ENCODE measurements at places on chromosomes 2 and 18.

DNA sequence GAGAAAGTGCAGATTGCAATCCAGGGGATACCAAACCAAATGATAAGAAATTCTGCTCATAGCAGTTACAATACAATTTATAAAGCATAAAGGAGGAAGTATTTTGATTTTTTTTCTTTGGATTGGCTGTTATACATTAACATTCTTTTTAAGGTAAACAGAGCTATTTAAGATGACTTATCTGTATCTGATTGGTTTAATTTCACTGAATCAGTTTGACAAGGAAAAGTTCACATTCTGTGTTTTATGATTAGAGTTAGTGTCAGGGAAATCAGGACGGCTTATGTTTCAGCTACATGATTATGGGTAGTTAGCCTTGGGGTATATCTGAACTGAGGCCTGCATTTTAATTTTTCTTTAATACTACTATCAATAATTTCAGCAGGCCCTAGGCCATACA, 360.9 kb downstream of the ARL6IP6 start:
- no peak for DNase-seq

DNA sequence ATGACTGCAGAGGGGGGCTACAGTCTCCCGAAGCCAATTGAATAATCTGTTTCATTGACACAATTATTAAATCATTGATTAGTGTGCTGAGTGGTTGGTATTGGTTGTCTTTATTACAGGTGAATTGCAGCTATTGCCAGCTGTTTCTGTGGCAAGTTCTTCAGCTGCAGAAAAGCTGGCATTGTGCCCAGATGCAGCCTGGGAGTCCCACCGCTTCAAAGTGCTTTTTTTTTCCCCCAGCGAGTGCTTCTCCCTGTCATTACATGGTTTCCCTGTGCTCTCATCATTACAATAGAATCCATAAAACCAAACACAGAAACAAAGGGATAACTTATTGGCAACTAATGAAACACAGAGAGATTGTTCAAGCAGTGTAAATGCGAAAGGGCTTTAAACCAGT, 164.7 kb downstream of the GRB14 start:
- no peak for DNase-seq

DNA sequence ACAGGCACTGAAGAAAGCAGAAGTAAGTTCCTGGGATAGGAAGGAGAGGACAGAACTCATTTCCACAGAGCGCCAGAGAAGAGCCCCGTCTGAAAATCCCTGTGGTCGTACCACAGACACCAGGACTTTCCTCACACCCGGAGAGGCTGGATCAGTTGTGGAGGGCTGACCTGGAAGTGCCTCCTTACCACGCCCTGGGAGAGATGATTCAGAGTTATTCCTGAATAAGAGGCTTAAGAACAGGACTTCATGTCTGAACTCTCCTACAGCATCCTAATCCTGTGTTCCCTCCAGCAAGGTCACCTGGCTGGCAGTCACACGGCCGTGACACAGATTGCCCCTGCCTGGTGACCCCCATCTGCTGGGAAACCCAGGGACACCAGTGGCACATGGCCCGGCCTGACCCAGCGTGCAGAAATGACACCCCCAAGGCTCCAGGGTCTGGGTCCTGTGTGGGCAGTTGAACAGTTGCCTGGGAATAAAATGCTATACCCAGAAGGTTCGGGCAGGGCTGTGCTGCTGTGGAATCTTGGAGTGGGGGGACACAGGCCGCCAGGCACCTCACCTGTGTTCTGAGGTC, 105.9 kb downstream of the PXDN start:
- DNase-seq, result no peak

- no peak for DNase-seq
Observed at GRCh38 chr2:8999797-9000196, 3.7 kb downstream of the MBOAT2 start.

DNA sequence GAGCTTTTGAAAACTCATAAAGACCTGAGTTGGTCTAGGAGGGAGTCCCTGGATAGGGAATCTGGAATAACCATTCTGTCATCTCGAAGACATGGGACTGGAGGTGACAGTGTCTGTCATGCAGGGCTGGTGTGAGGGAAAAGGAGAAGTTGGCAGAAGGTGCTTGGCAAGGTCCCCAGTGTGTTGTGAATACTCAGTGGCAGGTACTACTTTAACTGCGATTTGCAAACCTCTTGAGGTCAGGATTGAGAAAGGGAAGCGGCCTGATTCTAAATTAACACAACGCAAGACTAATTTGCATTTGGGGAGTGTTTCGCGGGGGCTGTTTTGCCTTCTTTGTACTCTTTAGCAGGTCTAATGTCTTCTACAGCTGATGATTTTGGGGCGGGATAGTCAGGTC, 77.0 kb upstream of the TMEM200C start:
- DNase-seq, result no peak

DNA sequence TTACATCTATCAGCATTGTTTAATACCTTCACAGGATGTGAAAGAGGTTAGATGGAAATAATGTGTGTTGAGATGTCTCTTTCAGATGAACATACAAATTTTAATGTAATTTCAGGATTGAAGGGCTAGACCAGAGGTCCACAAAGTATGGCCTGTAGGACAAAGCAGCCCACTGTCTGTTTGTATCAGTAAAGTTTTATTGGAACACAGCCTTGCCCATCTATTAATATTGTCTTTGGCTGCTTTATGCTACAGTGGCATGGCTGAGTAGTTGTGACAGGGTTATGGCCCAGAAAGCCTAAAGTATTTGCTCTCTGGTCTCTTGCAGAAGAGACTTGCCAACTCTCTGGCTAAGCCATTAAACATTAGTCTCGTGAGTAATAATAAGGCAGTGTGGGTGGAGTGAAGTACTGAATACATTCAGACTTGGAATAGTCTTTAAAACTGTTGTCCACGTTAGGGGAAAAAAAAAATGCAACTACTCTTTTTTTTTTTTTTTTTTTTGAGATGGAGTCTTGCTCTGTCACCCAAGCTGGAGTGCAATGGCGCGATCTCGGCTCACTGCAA, 74.5 kb upstream of the NOSTRIN start:
- DNase-seq, result no peak

GRCh38 chr18:31241900-31242409, 76.0 kb upstream of the DSG1 start:
- no peak for DNase-seq

GRCh38 chr2:67567886-67568285, 170.8 kb downstream of the ETAA1 start:
- no peak for DNase-seq

- no peak for DNase-seq
Observed at GRCh38 chr2:29216609-29216909, 101.3 kb downstream of the CLIP4 start.

GRCh38 chr2:21331625-21332370, 208.0 kb downstream of the TDRD15 start:
- no peak for DNase-seq

GRCh38 chr2:85418132-85419008, at the start of gene SH2D6:
Gene SH2D6, plus strand, starts transcription at chr2:85418714. Its CDS starts 10,752 bp downstream, at chr2:85429466.
- DNase-seq, result peak; percentile 83

GRCh38 chr2:1528273-1529064, 115.2 kb downstream of the TPO start:
- no peak for DNase-seq

DNA sequence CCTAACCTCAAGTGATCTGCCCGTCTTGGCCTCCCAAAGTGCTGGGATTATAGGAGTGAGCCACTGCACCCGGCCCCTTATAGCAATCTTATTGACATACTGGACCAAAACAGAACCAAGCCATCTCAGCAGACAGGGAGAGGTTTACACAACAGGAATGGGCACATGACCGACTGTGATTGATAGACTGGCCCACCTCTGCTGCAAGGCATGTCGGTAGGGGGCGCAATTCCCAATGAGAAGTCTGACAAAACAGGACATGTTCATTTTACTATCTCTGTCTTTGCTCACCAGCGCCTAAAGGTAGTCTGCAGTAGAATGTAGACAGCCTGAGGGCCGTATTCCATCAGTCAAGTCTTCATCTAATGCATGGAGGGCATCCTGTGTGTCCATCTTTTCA, 2.0 kb downstream of the LYPD6B start:
- DNase-seq, result peak; percentile 44

DNA sequence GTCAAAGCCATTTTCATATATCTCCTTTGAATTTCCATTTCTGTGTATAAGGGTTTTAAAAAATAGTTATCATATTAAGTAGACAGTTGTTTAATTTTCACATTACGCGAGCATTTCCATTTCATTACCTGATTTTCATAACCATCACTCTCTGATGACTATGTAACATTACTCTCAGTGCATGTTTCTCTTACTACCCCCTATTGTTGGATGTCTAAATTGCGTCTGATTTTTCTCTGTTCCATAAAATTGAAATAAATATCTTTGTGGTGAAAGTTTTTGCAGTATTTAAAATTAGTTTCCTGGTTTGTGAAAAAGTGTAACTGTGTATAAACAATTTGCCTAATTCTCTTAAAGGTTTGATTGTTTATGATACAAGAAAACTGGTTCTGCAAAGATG, 123.8 kb downstream of the MYO1B start:
- DNase-seq, result no peak

GRCh38 chr2:8314063-8314462, 367.8 kb upstream of the ID2 start:
- DNase-seq, result no peak

DNA sequence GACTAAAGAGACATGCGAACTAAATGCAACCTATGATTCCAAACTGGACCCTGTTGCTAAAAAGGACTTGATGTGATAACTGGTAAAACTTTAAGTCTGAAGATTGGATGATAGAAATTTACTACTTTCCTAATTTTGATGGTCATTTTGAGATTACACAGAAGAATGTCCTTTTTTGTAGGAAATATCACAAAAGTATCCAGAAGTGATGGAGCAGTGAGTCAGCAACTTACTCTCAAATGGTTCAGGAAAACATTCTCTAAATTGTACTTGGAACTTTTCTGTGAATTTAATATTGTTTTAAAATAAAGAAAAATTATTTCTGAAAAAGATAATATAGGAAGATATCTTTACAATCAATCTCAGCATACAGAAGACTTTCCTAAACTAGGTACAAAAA, 19.9 kb downstream of the MBOAT2 start:
- no peak for DNase-seq

DNA sequence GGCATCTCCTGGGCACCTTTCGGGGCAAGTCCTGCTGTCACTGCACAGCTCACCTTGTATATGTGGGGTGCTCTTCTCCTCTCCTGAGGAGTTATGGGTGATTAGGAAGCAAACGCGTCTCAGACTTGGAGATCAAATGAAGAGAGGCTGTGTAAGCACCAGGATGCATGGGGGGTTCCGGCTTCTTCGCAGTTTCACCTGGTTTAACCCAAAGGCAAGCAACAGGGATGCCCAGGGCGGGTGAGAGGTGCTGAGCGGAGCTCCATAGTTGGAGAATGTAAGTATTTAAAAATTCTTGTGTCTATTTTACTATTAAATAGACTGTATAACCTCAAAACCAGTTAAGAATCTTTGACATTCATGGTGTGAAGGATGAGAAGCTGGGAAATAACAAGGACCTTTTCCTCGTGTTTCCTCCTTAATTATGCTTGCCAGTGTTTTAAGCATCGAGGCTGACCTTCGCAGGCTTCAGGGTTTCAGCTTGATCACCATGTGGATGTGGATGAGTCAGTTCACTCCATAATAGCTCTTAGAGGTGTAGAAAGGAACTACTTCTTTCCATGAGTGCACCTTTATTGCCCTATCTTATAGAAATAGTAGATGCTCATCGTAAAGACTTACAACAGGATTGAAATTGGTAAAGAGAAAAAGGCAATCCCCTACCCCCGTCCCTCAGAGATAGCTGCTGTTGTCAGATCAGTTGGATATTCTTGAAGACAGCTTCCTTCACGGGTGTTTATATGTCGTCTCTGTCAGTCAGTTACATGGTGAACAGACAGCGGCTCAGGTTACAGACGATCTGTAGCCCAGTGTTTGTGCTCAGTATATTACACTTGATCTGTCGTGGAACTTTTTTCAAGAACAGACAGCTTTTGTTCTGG, 201.1 kb downstream of the AGAP1 start:
- no peak for DNase-seq

- DNase-seq, result peak; percentile 6
Observed at GRCh38 chr2:88054782-88055370, 707 bp downstream of the KRCC1 start.

- no peak for DNase-seq
Observed at GRCh38 chr2:152033011-152033925, 65.6 kb downstream of the CACNB4 start.

- no peak for DNase-seq
Observed at GRCh38 chr18:72544092-72544886, at the start of gene CBLN2. Gene CBLN2, minus strand, starts transcription at chr18:72544342. Its CDS starts 2,182 bp downstream, at chr18:72542160.

GRCh38 chr2:71601136-71602114, 148.1 kb downstream of the DYSF start:
- no peak for DNase-seq

Measured in CD4-positive, alpha-beta T cell treated with Interleukin-2 at 100 ng/mL for 4 hours (primary cell).